ENCODE measurements at places on chromosomes 1 and 21. TPM values are rescaled to one million over a fixed set of nuclear protein-coding genes. Genes with fewer than 3 reads are reported as not detected.

DNA sequence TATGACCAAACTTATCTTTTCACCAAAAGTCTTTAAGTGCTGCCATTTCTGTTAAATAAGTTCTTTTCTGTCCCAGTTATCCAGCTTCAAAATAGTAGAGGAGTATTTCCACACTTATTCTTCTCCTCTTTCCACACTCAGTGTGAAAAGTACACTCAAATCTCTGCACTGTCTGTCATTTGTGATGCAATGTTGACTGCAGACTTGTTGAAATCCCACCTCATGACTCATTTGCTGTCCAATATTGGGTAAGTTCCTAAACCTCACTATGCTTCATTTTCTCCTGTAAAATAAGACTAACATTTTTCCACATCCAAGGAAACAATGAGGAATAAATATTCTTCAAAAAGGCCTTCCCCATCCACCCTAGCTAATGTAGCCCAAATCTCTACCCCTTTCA is 17.5 kb downstream of the LRRIQ3 start:
- DNase-seq, result no peak

GRCh38 chr1:80048716-80049115 is 1042.2 kb upstream of the ADGRL4 start:
- DNase-seq, result no peak

DNA sequence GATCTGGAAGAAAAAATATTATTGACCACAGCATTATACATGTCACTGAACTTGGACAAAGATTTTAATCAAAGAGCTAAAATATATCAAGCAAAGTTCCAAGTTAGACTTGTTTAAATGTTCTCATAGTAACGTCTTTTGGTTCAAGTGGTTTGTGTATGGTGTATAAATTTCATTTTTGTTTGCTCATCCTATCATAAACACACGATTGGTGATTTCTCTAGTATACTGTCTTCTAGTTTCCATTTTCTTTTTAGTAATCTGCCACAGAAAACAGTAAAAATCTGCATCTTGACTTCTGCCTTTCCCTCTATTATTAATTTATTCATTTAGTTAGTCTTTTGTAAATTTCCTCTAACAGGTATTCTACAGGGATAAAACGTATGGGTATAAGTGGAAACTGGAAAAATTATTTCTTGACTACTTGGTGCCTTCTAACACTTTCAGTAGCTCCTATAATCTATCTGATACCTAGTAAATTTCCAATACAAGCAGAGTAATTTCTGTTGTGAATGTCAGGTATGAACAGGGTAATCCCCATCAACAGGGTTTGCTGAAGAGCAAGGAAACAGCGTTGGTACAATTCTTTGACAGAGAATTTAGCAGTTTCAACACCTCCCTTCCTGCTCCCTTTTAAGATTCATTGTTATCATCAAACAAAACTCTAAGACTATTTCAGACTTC is 268.0 kb downstream of the PTPRC start:
- no peak for DNase-seq

DNA sequence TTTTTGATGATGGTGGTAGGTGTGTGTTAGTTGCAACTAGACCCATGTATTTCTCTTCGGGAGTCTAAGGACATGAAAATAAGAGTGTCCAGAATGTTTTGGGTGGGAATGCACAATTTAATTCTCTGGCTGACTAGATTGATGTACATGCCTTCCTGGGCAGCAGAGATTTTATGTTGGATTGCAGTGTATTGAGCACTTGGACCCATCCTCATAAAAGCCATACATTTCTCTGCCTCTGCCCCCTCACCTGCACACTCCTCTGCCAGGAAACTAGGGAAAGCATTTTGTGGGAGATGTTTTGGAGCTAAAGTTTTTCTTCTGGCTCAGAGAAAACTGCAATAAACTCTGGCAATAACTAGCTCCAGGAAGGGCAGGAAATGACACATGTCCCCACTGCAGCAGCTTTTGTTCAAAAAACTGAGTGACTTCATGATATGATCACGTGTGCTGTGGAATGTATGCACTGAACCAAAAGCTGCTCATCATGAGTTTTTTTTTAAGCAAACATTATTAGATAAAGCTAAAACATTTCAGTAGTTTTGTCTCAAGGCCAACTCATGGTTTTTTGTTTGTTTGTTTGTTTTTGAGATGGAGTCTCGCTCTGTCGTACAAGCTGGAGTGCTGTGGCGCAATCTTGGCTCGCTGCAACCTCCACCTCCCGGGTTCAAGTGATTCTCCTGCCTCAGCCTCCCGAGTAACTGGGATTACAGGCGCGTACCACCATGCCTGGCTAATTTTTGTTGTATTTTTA is 17.6 kb downstream of the RIT1 start:
- DNase-seq, result peak; percentile 70

DNA sequence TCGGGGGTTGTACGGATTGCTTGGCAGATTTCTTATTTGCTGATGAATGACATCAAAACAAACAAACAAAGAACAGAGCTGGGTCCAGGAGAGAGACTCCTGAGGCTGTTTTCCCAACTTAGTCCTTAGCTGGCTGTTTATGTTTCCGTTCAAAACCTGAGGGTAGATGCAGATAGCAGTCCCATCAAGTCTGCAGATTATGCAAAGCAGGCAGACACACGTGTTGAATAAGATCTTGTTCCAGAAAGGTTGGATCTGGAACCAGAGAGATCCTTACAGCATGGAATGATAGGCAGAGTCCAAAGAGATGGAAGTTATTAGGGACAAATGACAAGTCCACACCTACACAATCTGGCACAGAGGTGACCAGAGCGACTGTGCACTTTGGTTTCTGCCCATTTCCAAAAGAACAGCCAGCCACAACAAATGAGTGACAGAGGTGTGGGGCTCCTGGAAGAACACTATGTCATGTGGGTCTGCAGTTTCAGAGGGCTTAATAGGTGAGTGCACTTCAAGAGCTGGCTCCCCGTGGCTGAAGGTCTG is 65.5 kb downstream of the MAN1C1 start:
- DNase-seq, result no peak

DNA sequence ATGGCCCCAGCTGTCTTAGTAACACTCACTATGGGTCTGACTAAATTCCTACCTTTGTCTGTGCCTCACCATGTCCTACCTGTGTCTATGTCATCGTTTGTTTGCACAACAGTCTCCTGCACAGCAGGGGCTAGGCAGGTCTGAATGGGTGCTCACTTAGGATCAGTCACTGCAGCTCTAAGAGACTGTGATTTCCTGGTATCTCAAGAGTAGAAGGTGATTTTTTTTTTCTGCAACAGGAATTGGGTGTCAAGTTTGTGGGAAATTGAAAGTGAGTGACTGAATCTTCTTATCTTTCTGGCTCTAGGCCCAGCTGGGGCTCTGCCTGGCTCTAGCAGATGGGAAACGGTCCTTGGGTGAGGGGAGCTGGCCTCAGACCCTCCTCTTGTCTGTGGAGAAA is 46.4 kb upstream of the TRABD2B start:
- DNase-seq, result no peak

DNA sequence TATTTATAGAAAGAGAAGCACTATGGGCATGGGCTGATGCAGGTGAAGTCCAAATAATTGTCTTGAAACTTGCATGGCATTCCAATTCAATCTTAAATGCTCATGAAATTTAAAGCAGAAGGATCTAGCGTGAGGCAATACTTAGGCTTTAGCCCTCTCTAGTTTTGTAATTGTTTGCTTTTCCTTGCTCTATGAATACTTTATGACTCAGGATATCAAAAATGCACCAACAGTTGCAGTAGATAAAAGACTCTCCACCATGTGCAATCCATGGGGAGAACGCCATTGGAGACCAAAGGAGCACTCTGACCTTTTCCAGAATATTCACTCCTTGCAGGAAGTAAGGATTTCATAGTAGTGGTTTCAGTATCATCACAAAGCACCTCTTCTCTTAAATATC is 436.4 kb downstream of the LRRIQ3 start:
- DNase-seq, result no peak

DNA sequence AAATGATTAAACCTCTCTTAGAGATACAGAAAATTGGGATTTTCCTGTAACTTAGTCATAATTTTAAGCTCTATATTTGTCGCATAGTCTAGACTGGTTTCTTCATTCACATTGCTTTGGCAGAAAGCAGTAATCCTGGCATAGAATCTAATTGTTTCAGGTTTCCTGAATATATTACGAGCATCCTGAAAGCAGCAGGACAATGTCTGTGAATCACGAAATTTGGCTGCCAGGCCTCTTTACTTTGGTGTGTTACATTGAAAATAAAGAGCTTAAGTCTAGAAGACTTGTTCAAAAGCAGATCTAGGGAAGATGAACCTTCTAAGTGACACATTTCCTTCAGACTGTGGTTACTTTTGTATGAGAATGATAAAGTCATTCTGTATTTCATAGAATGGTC is 72.2 kb downstream of the TDRD5 start:
- no peak for DNase-seq

DNA sequence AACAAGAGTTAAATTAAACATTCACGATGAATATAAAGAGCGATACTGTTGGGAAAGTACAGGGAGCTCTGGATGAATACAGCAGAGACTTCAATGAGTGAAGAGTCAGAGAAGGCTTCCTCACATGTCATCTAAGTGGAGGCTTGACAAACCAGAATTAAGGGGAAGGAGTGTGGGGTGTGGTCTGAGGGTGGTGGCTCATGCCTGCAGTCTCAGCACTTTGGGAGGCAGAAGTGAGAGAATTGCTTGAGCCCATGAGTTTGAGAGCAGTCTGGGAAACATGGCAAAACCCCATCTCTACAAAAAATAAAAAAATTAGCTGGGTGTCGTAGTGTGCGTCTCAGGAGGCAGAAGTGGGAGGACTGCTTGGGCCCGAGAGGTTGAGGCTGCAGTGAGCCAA is 8.7 kb downstream of the SDHB start:
- no peak for DNase-seq

- DNase-seq, result no peak
Observed at GRCh38 chr1:152388889-152389288, 25.2 kb downstream of the CRNN start.

GRCh38 chr1:225772323-225772768 is 5.3 kb upstream of the SRP9 start:
- DNase-seq, result no peak

- no peak for DNase-seq
Observed at GRCh38 chr1:199700551-199700950, 327.0 kb upstream of the NR5A2 start.

DNA sequence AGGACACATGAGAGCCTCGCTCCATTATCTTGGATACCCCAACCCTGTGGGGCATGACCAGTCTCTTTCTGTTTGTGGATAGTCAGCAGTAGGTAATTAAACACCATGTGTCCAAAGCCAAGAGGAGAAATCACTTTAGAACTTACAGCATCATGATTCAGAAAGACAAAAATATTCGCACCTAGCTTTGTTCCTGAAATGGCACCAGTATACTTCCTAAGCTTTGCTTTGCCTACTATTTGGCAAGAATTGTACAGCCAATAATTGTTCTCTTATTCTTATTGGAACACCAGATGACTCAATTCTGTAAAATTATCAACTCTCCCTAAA is 24.2 kb downstream of the TNFRSF9 start:
- DNase-seq, result no peak

RGS5 gene
- polyA plus RNA-seq, result 26.2 TPM

LAMB3 gene
- polyA plus RNA-seq, result 10.5 TPM

HPDL gene
- 0.91 TPM for polyA plus RNA-seq

SLC6A17 gene
- 0.30 TPM for polyA plus RNA-seq

LRRN2 gene
- polyA plus RNA-seq, result 3.0 TPM

ZFP69B gene
- polyA plus RNA-seq, result 1.4 TPM
